ENCODE measurements at places on chromosomes 16 and 17.

- no peak for DNase-seq
Measured at GRCh38 chr17:5418858-5419355, 555 bp downstream of the NUP88 start.

- DNase-seq = no peak
Measured at GRCh38 chr17:3535253-3535995, 22.2 kb downstream of the TRPV3 start.

- DNase-seq = no peak
Measured at GRCh38 chr16:66853261-66854139, 9.3 kb downstream of the CA7 start.

- no peak for DNase-seq
Measured at GRCh38 chr16:86292171-86292775, 218.1 kb upstream of the FOXF1 start.

GRCh38 chr17:7413346-7413985, 5.8 kb downstream of the NLGN2 start:
- DNase-seq = no peak

- DNase-seq = no peak
Measured at GRCh38 chr16:2033057-2033908, 6.6 kb downstream of the NHERF2 start.

GRCh38 chr17:44642834-44643233, 13.4 kb upstream of the MEIOC start:
- no peak for DNase-seq

DNA sequence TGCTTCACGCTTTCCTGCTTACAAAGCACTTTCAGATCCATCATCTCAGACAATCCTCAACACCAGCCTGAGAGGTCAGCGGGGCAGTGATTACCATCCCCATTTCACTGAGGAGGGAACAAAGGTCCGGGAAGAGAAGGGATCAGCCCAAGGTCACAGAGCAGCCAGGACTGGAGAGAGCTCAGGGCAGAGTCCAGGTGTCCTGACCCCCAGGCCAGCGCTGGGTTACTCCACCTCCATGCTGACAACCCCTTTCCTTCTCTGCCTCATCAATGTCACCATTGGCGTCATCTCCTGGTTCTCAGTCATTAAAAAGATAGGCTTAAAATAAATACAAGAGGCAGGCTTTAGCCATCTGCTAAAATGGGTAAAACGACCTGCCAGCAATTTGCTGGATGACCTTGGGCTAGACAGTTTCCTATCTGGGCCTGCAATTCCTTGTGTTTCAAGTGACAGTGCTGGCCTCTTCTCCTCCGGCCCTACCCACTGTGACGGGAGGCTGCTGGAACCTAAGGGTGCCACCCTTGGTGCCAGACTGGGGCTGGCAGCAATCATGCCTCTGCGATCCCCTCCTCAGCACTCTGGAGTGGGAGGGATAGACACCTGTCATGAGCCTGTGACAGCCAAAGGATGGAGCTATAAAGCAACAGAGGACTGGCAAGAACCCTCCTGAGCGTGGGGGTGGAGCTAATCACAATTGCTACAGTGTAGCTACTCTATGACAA, 79.5 kb upstream of the CCL1 start:
- DNase-seq = no peak

- DNase-seq = no peak
Measured at GRCh38 chr16:6510261-6510660, 822.4 kb upstream of the RBFOX1 start.

DNA sequence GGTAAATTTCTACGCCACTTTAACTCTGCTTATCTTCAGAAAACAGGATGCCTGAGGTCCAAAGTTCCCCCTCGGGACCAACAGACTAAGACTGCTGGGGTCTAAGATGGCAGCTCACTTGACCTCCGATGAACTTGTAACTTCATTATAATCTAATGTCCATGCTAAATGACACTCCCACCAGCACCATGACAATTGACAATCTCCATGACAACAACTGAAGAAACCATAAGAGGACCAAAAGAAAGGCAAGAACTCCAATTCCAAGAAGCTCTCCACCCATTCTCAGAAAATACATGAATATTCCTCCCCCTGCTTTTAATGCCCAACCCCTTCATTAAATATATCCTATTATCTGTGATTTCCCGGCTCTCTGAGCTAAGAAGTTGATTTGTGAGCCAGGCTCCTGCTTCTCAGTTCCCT, 7.5 kb downstream of the CCL4 start:
- no peak for DNase-seq

DNA sequence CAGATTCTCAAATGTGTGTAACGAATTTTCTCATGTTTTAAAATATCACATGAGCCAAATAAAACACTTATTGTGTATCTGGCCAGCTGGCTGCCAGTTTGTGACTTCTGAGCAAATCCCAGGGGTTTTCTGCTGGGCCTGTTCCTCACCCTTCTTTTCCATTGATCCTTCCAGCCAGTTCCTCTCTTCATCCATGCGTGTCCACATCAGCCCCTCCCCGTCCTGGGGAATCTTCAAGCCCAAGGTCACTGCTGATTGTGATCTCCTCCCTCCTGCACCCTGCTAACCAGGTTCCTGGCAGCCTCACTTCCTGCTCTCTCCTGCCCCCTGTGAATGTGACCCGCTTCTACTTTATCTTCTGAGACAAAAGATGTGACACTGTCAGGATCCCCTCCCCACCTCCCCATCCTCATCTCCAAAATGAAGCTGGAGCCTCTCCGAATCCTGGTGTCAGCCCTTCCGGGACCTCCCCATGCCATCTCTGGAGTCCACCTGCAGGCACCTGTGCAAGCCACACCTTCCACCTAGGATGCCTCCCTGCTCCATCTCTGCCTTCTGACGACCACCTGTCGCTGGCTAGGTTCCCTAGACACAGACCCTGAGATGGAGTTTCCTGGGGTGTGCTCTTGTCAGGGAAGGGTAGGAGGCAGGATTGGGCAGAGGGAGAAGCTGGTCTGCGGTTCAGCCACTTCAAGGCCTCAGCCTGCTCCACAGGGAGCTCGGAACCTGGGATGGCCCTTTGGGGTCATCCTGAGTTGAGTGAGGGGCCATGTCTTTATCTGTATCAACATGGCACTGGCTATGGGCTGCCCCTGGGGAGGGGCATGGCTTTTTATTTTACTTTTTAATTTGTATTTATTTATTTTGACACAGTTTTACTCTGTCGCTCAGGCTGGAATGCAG, 205.1 kb downstream of the KATNIP start:
- no peak for DNase-seq

DNA sequence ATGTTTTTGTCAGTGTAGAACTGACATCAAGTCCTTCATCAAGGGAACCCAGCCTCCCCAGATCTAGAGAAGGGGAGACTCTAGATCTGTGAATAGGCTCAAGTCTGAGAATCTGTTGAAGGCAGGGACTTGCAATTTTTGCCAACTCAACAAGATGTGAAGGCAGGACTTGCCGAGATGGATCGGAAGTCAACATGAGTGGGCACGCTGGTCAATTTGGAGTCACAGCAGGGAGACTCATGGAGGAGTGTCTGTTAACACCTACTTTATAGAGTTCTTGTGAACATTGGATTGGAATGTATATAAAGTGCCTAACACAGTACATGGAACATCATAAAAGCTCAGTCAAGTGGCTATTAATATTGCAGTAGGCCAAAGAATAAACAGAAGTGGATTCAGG, 10.0 kb downstream of the ZNF689 start:
- DNase-seq = no peak

DNA sequence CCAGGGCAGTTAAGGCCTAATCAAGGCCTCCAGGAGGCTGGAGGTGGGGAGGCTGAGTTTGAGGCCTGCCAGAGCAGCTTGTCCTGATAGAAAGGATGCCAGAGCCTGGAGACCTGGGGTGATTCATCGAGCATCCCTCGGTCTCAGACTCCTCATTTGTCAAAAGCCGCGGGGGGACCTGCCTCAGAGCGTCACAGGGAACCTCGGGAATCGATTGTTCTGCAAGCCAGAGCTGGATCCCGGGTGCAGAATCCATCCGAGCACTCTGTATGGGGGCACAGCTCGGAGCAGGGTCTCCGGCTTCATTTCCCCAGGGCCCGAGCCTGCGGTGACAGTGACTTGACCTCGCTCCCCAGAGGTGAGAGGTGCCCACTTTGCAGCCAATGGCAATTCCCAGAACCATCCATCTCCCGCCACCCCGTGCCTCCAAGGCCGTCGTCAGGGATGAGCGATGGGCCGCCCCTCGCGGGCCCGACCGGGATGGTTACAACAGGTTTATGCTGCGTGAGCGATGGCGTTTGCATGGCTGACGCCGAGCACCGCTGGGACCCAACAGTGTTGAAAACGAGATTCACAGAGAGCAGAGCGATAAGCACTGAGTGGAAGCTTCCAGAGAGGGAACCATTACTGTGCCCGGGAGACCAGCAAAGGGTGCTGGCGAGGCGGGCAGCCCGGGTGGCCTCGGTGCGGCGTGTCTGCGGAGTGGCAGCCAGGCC, 117.1 kb upstream of the GSE1 start:
- DNase-seq = no peak

DNA sequence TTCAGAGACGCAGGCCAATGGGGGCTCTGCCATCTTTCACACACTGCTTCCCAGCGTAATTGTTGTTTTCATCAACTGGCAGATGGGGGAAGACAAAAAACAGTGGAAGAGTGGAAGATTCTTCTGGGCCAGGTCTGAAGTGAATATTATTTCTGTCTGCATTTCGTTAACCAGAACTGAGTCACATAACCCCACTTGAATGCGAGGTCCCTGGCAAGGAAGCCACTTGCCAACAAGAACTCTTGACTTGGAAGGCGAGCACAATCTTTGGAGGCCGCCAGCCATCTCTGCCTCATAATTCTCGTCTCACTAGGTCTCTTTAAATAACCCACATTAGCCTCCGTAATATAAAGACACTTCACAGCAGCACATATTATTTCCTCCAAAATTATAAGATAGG, 75.4 kb downstream of the CYB561 start:
- no peak for DNase-seq

DNA sequence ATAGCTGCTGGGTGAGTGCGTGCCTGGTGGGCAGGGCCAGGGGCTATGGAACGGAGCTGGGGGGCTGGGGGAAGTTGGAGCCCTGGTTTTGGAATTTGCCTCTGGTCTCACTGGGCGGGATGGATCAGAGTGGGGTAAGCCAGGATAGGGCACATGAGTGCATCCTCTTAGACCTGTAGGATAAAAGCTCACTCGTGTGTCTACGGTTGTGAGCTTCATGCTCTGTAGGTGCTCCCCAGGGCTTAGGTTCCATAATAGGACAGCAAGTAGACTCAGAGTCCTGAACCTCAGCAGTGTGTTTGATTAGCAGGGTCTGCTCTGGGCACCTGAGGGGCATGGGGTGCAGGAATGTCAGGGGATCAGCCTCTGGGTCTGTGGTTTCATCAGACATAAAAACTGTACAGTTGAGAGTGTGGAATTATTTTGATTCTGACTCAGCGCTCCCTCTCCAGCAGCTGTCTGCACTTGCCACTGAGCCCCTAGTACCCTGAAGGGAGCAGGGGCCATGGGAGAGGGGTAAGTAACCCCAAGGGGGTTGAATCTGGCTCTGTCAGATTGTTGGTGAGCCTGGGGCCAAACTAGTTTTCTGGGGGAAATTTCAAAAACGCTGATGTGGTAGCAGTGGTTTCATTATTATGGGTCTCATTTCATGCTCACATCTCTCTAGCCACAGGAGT, 84.2 kb upstream of the LGALS9 start:
- no peak for DNase-seq

GRCh38 chr16:30722916-30723315, 23.9 kb downstream of the SRCAP start:
- DNase-seq = no peak

GRCh38 chr17:38326996-38327792, 16.6 kb downstream of the GPR179 start:
- DNase-seq = no peak

DNA sequence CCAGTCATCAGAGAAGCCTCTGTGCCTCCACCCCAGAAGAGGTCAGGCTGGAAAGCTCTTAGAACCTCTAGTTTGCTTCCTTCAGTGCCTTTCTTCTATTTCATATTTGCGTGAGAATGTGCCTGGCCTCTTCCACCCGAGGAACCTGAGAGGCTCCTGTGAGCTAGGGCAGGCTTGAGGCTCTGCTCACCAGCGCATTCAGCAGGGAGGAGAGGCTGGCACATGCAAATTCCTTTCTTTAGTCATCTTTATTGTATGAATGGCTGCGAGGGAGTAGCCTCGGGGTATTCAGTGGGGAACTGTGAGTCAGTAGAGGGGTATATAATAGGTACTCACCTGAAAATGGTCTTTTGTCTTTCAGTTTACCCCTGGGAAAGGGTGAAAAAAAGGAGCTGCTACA, 268.3 kb downstream of the ABCC12 start:
- no peak for DNase-seq

DNA sequence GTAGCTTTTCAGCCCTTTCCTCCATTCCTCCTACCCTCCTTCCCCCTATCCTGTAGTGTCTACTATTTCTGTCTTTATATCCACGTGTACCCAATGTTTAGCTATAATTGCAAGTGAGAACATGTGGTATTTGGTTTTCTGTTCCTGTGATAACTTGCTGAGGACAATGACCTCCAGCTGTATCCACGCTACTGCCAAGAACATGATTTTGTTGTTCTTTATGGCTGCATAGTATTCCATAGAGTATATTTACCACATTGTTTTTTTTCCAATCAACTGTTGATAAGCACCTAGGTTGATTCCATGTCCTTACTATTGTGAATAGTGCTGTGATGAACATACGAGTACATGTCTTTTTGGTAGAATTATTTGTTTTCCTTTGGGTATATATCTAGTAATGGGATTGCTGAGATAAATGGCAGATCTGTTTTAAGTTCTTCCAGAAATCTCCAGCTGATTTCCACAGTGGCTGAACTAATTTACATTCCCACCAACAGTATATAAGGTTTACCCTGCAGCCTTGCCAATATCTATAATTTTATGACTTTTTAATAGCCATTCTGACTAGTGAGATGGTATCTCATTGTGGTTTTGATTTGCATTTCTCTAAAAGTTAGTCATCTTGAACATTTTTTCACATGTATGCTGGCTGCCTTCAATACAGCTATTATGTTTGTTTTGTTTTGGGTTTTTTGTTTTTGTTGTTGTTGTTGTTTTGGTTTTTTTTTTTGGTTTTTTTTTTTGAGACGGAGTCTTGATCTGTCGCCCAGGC, 10.9 kb upstream of the COPRS start:
- DNase-seq = no peak

DNA sequence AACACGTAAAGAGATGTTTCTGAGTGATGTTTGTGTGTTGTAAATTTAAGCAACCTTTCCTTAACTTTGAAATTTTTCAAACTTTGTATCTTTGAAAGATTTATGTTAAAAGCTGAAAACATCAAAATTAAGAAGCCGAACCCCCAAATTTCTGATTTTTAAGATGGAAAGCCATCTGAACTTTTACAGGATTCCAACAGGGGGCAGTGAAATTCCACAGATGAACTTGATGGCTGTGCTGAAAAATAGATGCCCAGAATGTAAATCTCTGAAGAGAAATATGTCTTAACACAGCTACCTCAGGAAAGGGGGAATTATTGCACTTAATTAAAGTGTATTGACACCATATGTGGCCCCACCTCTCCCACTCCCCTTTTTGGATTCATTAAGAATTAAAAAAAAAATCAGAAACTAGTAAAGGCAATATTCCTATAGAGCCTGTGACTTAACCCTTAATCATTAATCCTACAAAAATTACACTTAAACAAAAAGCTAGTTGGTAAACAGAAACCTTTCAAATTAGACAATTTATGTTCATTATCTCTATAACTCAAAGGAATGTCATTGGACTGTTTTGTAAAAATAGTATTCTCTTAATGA, 597.9 kb downstream of the KCNJ2 start:
- no peak for DNase-seq

- no peak for DNase-seq
Measured at GRCh38 chr16:53518550-53519416, 15.8 kb upstream of the AKTIP start.

GRCh38 chr16:11682655-11683096, 14.4 kb downstream of the SNN start:
- DNase-seq = no peak
